Right renal cortex interstitium (tissue), 3 donors: ENCODE measurements at places on chromosomes 13 and 19.
A peak's percentile ranks its signal among the peaks of the same experiment; 100 is the strongest.

DNA sequence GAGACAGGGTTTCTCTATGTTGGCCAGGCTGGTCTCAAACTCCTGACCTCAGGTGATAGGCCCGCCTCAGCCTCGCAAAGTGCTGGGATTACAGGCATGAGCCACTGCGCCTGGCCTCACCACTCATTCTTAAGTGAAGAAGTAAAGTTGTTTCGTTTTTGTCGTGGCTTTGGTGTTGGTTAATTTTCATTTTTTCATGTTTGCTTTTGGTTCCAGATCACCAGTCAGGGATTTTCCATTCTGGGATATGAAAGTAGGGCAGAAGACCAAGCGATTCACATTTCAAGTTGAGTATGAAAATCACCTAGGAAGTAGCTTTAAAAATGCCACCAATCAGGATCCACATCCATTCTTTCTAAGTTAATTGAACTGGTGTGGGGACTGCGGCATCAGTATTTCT is 289.9 kb downstream of the DIAPH3 start:
- DNase-seq = no peak

DNA sequence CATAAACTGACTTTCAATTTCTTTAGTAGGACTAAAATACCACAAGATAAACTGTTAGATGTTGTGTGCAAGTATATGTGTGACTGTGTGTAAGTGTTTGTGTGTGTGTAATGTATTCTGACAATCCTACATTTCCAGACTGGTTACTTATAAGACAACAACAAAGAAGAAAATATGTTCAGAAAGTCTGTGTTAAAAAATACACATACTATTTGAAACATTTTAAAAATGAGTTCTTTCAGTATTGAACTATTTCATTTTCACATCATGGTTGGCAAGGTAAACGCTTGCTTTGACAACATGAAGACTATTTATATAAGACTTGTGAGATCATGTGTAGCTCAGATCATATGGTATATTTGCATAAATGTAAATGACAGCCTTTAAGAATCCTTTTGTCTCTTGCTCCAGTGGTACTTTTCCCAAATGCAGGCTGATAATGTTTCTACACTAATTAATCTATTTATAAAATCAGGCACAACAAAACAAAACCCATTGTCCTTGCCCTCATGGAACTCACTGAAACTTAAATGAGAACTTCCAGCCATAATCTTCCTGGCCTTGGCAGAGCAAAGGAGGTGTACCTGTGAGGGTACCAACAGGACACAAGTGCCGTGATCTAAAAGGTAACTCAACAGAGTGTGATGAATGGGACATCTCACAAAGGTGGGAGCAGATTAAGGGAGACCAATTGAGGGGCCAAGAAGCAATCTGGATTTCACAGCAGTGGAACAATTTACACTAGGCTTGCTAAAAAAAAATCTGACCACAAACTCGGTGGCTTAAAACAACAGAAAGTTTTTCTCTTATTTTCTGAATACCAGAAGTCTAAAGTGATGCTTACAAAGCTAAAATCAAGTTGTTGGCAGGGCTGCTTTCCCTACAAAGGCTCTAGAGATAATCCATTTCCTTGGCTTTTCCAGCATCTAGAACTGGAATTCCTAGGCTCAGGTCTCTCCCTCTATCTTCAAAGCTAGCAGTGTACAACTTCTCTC is 349.0 kb downstream of the TBC1D4 start:
- DNase-seq = no peak

GRCh38 chr19:31506102-31506501 is 156.9 kb upstream of the TSHZ3 start:
- DNase-seq = no peak

GRCh38 chr13:42804244-42804874 is 23.0 kb downstream of the FAM216B start:
- no peak for DNase-seq

DNA sequence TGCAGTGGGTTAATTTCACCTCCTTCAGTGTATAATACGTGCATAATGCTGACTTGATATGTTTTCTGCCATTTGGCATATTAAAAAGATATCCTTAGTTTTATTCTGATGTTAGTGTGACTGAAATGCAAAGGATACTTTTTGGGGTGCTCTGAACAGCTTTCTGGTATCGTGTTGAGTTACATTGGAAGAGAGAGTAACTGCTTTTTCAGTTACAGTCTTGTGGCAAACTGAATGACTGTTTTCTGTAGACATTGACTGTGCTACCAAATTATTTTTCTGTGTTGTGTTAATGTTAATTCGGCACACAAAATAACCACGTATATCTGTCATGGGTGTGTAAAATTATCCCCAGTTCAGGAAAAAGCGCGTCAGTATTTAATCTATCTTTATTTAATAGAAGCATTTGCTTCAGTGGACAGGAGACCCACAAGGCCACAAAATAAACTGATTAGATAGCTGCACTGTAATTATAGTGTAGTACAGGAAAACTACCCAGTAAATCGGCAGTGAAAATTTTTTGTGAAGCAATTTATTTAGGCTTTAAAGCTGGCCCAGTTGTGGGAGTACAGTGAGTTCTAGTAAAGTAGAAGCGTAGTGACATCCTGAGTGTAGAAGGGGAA is 2.5 kb downstream of the URI1 start:
- no peak for DNase-seq

- no peak for DNase-seq
These were observed 112.9 kb downstream of the LRCH1 start for GRCh38 chr13:46665633-46666482.

- DNase-seq = no peak
These were observed 30.8 kb downstream of the DNAJC3 start for GRCh38 chr13:95707442-95708390.

GRCh38 chr13:113926951-113927660 is 46.8 kb downstream of the C13orf46 start:
- no peak for DNase-seq

- no peak for DNase-seq
These were observed 878 bp upstream of the ADAMTSL5 start for GRCh38 chr19:1513499-1514294.

DNA sequence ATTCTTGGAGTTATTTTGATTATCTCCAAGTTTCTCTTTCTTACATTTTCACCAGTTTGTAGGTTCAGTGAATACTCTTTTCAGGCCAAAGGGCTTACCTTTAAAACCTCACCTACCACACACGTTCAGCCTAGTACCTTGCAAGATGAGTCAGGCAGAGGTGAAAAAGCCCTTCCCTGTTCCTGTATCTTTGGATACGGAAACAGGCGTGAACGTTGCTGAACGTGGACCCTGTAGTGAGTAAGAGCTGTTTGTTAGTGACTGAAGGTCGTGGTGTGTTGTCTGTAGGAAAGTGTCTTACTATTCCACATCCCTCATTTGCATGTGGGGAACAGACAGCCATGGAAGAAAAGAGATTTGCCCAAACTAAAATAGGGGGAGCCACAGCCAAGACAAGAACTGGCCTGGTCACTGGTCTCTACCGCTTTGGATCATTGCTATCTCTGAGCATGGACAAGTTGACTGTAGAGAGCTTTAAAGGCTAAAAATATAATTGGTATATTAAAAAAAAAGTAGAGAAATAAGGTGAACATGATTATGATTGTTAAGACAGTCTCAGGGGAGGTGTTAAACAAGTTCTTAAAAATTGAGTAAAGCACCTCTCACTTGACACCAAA is 3.5 kb downstream of the CEBPG start:
- DNase-seq = no peak

DNA sequence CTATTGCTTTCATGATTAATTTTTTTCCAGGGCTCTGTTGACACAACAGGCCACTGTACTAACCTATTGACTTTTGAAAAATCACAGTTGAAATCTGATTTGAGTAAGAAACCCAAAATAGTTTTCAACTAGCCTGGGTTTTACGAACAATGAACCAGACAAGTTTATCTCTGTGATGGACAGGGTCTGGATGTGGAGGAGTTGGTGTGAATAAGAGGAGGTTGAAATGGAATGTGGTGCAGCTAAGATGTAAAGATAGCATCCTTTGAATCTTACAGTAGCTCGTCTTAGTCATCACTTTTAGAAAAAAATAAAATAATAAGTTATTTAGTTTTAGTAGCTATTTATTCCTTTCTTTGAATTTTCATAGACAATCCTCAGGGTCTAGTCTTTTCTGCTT is 8.3 kb upstream of the OXGR1 start:
- no peak for DNase-seq

GRCh38 chr19:49665351-49666119 is at the start of the genes BCL2L12 and IRF3:
Gene BCL2L12 (plus strand): TSS chr19:49665933. CDS start chr19:49666693, 760 bp downstream.
Gene IRF3 (minus strand): TSS chr19:49665857. CDS start chr19:49664838, 1,019 bp downstream.
- peak; percentile 95 for DNase-seq

GRCh38 chr19:45418802-45419201 is 4.9 kb downstream of the ERCC1 start:
- DNase-seq = no peak

DNA sequence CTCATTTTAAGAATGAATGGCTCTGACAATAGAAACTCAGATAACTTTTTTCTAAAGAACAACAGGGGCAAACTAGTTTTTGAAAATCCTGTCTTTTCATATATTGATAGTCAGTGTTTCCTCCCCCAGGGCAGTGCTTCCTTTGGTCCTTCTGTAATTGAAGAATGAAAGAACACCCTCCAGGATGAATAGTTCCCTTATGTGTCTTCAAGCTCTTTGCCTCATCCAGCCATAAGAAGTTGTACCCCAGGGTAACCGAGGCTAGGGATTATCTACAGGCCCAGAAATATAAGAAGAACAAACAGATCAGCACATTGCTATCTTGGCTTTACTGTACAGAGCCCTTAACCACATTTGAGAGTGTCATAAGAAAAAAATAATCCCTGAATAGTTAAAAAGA is 12.1 kb upstream of the ERICH6B start:
- no peak for DNase-seq

- DNase-seq = no peak
These were observed 51.5 kb downstream of the PCCA start for GRCh38 chr13:100140441-100140840.

DNA sequence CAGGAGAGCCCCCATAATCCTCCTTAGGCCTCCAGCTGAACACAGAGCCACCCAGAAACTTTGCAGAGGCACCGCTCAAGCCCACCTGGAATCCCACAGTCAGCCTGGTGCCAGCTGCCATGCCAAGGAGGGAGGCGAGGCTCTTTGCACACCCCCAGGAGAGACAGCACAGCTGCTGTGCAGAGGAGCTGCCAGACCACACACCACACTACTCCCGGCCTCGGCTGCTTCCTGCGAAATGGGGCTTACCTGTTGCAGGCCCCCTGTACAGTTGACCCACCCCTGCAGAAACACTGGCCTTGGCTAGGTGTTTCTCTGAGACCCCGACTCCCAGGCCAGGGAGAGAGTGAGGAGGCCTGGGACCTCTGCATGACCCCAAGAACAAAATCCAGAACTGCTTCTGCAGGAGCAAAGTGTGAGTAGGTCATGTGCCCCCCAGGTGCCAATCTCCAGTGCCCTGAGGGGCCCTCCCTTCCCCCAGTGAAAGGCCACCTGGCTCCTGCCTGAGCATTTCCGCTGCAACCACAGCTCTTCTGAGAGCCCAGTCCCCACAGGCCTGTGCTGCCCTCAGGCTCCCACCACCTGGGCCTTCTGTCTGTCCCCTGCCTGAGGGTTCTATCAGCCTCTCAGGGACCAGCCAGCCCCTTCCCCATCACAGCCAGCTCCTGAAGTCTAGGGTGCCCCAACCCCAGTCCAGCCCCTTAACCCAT is 580.4 kb downstream of the UQCRFS1 start:
- DNase-seq = no peak

DNA sequence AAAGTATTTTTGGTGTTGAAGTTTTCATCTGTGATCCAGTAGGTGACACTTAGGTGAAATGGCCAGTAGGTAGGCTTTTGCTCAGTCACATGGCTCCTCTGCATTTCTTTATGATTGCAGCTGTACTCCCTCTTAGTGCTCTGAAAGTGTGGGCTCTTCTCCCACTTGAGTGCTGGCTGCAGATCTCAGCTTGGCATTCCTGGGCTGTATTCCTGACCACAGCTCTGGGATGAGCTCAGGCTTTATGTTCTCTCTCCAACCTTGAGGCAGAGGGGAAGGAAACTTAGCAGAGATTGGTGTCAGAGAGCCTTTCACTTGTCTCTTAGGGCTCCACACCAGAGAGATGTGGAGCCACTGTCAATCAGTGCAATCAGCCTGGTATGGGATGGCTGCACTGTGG is 254.3 kb downstream of the NDFIP2 start:
- DNase-seq = no peak

- no peak for DNase-seq
These were observed 354.9 kb upstream of the SPRY2 start for GRCh38 chr13:80695841-80696240.

DNA sequence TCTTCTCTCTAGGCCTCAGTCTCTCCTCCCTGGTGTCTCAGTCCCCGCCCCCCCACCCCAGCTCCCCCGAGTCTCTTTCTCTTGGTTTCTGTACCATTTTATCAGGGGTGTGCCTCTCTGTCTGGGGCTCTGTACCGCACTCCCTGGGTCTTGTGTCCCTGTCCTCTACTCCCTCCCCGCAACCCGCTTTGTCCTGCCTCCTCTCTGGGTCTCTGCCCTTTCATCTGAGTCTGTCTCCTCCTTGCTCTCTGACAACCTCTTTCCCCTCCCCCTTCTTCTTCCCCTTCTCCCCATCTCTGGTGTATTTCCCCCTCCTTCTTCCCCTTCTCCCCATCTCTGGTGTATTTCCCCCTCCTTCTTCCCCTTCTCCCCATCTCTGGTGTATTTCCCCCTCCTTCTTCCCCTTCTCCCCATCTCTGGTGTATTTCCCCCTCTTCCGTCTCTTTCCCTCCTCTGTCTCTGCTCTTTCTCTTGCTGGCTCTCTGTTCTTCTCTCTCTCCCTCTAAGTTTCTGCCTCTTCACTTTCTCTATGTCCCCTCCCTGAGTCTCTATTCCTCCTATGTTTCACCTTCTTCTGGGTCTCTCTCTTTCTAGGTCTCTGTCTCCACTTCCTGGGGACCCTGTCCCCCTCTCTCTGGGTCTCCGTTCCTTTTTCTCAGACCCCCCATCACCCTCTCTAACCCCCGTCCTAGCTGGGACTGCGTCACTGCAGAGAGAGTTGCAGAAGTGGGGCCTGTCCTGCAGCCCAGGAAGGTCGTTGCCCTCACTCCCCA is 2.2 kb upstream of the KCNC3 start:
- DNase-seq = no peak

- no peak for DNase-seq
These were observed 607 bp downstream of the NFIC start for GRCh38 chr19:3366753-3367627.

DNA sequence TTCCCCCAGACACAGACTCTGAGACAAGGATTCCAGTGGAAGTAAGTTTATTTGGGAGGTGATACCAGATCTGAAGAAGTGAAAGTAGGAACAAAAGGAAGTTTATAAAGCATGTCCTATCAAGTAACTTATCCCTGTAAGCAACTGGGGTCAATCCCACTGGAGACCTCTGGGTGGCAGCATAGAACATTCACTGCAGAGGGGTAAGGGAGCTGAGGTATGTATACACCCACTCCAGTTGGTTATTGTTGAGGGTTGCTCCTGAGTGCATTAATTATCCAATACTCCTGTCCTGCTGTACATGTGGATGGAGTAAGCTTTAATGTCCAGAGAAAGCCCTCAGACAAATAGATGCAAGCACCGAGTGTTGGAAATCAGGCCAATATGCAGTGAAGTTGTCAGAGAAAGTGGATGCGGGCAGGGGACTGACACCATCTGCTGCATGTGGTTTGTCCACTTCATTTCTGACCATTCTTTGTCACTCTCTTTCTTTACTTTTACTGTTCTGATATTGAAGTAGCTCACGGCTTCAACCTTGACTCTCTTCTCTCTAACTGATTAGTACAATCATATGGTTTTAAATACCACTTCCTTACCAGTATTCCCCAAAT is 46.7 kb downstream of the NOTCH3 start:
- DNase-seq = no peak

- peak; percentile 65 for DNase-seq
These were observed 22.6 kb downstream of the ZSWIM4 start for GRCh38 chr19:13817615-13818371.

- DNase-seq = peak; percentile 88
These were observed 2.9 kb upstream of the LTBP4 start for GRCh38 chr19:40598121-40598917.

- no peak for DNase-seq
These were observed 36.9 kb upstream of the STARD13 start for GRCh38 chr13:33322543-33322809.
